ENCODE measurements at places on chromosomes 16 and 17. TPM values are rescaled to one million over a fixed set of nuclear protein-coding genes. Genes with fewer than 3 reads are reported as not detected.
A peak's percentile ranks its signal among the peaks of the same experiment; 100 is the strongest.

CES2 gene
- polyA plus RNA-seq, result 37.5 TPM

CES4A gene
- 4.1 TPM for polyA plus RNA-seq

PLCG2 gene
- polyA plus RNA-seq, result 6.8 TPM

C16orf96 gene
- polyA plus RNA-seq, result 0.90 TPM

SDR42E2 gene
- polyA plus RNA-seq, result not detected

DNA sequence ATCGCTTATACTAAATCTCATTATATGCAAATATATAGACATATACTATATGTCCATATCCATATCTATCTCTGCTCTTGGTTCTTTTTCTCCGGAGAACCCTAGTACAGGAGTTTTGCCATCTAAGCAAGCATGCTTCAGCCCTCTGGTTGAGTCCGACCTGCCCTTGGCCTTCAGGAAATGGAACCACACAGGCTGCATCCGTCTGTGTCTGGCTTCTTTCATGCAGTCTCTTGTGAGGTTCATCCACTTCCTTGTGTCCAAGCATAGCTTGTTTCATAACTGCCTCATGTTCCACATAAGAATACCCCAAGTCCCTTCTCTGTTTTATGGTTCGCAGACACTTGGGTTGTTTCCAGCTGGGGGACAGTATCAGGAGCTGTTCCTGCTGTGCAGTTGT, 16.8 kb downstream of the SNX20 start:
- DNase-seq, result no peak

DNA sequence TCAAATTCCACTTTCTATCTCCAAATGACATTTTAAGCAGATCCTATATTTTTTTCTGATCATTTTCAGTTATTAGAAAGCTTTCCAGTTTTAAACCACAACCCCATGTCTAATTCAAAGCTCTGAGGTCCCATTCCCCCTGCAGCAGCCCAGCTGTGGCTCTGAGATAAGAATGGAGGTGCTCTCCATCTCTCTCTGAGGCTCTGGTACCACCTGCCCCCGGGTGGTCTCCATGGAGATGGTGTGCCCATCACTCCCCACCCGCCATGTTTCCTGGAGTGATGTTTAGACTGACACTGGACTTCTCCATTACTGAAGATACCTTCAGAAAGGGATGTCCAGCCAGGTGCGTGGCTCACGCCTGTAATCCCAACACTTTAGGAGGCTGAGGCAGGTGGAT, 68.1 kb upstream of the SEC14L1 start:
- DNase-seq, result no peak

DNA sequence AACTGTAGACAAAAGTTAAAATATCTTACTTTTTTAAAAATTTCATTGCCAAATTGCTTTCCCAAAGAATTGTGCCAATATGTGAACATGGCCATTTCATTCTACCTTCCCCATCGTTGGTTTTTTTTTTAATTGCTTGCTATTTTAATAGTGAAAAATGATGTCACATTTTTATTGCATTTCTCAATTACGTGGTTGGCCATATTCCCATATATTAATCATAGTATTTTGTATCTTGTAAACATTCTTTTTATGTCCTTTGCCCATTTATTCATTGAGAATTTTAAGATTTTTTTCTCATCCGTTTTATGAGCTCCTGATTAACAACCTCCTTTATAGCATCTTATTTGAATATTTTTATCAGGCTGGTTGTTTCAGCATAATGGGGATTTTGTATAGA, 7.2 kb downstream of the OMG start:
- DNase-seq, result no peak

DNA sequence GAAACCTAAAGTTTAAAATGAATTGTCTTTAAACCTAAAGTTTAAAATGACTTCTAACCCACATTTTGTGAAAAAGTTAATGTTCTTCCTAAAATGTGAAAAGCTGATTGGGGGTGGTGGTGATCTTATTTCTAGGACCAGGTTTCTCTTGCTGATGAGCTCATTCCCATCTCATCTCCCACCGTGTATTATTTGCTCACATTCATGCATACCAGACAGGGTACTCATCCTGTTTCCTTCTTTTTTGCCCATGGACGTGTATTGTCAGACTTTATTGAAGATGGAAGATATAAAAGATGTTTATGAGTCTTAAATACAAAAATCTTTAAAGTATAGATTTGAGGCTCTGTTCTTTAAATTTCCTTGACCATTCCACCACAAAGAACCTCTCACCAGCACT, 70.1 kb upstream of the MPHOSPH6 start:
- no peak for DNase-seq

- no peak for DNase-seq
Observed at GRCh38 chr16:72960101-72960500, 87.8 kb downstream of the ZFHX3 start.

- DNase-seq, result peak; percentile 53
Observed at GRCh38 chr17:79365836-79366770, 244.7 kb downstream of the RBFOX3 start.
